ENCODE measurements at places on chromosomes 3 and 15.

DNA sequence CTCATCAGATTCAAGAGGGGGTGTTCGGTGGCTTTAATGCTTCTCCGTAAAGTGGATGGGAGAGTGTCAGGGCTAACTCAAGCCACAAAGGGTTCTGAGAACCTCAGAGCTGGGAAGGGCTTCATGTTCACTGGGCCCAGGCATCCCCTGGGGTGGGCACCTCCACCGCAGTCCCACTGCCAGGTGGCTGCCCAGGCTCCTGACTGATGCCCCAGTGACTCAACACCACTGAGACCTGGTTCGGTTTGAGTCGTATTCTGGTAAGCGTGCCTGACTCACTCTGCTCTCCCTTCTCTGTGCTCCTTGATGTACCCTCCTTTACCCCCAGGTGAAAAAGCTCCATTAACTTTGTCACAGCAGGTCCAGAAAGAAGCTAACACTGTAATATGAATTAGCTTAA, 304.6 kb downstream of the RPLP1 start:
- no peak overlapping the region for H3K27ac ChIP-seq
- H3K27me3 ChIP-seq: no peaks in the 10 kb centered on the region
- no peak for DNase-seq
- H3K36me3 ChIP-seq: no peaks in the 10 kb centered on the region
- no peak overlapping the region for H3K4me3 ChIP-seq

DNA sequence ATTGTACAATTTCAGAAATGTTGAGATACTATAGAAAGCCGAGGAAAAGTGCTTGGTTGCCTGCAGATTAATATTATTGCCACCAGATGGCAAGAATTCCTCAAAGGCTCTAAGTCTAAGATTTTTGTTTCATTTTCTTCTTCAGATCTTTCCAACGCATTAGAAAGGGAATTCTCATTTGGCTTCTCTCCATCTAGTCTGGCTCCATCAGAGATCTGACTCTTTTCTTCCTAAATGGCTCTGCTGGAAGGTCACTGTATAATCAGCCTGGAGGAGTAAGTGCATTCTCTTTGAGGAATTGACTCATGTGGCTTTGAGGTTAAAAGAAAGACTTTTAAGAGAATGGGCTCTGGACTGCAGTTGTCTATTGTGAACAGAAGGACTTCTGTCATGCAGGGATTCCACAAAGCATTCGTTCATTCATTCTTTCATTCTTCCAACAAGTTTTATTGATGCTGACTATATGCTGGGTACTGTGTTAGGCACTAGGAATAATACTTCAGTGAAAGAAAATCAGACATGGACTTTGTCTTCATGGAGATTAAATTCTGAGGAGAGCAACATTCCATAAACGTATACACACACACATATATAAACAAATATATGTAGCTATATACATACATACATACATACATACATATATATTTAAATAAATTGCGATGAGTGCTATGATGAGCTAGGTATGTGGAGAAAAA, 55.3 kb downstream of the SLC28A2 start:
- H3K4me3 ChIP-seq: no peak overlapping the region
- no peaks in the 10 kb centered on the region for H3K4me1 ChIP-seq
- DNase-seq: peak; percentile 42
- no peaks in the 10 kb centered on the region for H3K36me3 ChIP-seq
- H3K27ac ChIP-seq: no peak overlapping the region
- no peaks in the 10 kb centered on the region for H3K27me3 ChIP-seq

DNA sequence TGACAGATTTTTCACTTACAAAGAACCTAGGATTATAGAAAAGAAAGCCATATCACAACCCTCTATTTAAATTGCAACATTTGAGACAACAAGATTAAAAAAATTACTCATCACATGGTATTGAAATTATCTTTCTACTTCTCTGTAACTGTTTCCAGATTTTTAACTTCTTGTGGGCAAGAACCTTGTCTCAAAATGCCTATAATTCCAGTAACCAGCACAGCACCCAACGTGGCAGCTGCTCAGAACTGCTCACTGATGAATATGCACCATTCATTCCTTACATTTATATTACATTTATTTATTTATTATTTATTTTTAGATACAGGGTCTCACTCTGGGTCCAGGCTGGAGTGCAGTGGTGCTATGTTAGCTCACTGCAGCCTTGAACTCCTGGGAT, 216.1 kb downstream of the THRB start:
- no peak for DNase-seq
- no peak overlapping the region for H3K27ac ChIP-seq
- no peaks in the 10 kb centered on the region for H3K36me3 ChIP-seq
- no peaks in the 10 kb centered on the region for H3K27me3 ChIP-seq
- no peak overlapping the region for H3K4me3 ChIP-seq
- H3K4me1 ChIP-seq: no peaks in the 10 kb centered on the region

- no peaks in the 10 kb centered on the region for H3K36me3 ChIP-seq
- no peaks in the 10 kb centered on the region for H3K27me3 ChIP-seq
- H3K4me1 ChIP-seq: peaks cover 29% of the 10 kb centered on the region
- no peak overlapping the region for H3K4me3 ChIP-seq
- H3K27ac ChIP-seq: peak overlapping the region; percentile 94
- no peak for DNase-seq
Observed at GRCh38 chr3:13018561-13019242, 54.5 kb downstream of the IQSEC1 start.

DNA sequence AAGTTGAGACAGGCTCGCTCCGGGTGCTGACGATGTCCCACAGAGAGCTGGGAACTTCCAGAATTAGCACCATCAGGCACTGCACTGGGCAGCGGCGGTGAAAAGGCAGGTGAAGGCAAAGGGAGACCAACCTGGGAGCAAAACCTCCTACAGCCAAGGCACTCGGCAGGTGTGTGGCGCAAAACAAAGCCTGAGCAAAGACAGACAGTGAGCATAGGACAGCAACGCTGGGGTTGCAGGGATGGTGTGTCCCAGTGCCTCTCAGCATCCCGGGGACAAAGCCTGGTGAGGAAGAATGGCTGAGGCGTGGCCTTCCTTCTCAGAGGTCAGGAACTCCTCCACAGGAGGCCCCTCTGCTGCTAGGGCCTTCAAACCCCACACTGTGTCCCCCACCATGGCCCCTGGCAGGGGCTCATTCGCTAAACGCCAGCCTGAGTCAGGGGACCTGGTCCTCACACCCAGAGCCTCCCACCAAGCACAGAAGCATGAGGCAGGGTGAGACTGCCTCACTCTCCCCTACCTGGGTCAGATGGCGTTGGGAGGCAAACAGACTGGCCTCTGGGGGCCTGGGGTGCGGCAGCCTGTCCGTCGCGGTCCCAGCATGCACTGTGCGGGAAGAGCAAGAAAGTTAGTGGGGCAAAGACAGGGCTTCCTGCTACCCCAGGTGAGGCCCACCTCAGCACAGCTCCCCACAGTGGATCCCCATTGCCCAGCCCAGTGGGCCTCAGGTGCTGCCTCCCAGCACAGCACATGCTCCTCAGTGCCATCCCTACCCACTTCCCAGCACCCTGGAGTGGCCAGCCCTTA, 44.1 kb upstream of the LINGO1 start:
- H3K36me3 ChIP-seq: no peaks in the 10 kb centered on the region
- no peak overlapping the region for H3K4me3 ChIP-seq
- no peaks in the 10 kb centered on the region for H3K4me1 ChIP-seq
- H3K27me3 ChIP-seq: peaks cover 22% of the 10 kb centered on the region

DNA sequence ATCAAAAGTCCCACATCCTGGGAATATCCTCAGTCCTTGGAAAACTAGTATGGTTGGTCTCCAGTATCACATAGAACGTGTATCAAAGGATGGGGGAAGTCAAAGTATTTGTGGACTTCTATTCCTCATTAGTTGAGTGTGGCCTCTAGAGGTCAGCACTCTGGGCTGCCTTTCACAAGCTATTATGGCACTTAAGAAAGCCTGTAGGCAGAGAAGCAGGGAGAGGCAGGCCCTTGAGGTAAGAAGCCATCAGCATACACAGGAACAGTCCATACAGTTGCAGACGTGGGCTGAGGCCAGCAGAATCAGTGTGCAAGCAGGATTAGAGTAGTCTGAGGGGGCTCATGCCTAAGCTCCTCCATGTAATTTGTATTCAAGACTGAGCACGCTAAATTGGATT, 341.7 kb downstream of the CLSTN2 start:
- no peak overlapping the region for H3K4me3 ChIP-seq
- no peaks in the 10 kb centered on the region for H3K36me3 ChIP-seq
- no peaks in the 10 kb centered on the region for H3K4me1 ChIP-seq
- no peak for DNase-seq
- no peak overlapping the region for H3K27ac ChIP-seq
- H3K27me3 ChIP-seq: no peaks in the 10 kb centered on the region

GRCh38 chr15:53910236-53910849, 67.9 kb upstream of the UNC13C start:
- H3K36me3 ChIP-seq: no peaks in the 10 kb centered on the region
- H3K27ac ChIP-seq: no peak overlapping the region
- peaks cover 4% of the 10 kb centered on the region for H3K4me1 ChIP-seq
- DNase-seq: no peak
- H3K4me3 ChIP-seq: no peak overlapping the region
- no peaks in the 10 kb centered on the region for H3K27me3 ChIP-seq

DNA sequence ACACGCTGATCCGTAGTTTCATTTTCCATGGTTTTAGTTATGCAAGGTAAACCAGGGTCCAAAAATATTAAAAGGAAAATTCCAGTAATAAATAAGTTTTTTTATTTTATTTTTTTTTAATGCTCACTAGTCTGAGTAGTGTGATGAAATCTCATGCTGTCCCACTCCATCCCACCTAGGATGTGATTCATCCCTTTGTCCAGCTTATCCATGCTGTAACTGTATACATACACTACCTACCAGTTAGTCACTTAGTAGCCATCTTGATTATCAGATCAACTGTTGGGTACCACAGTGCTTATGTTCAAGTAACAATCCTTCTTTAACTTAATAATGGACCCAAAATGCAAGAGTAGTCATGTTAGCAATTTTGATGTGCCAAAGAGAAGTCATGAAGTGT, 75.2 kb downstream of the ESYT3 start:
- no peak overlapping the region for H3K4me3 ChIP-seq
- no peaks in the 10 kb centered on the region for H3K36me3 ChIP-seq
- peaks cover 3% of the 10 kb centered on the region for H3K4me1 ChIP-seq

DNA sequence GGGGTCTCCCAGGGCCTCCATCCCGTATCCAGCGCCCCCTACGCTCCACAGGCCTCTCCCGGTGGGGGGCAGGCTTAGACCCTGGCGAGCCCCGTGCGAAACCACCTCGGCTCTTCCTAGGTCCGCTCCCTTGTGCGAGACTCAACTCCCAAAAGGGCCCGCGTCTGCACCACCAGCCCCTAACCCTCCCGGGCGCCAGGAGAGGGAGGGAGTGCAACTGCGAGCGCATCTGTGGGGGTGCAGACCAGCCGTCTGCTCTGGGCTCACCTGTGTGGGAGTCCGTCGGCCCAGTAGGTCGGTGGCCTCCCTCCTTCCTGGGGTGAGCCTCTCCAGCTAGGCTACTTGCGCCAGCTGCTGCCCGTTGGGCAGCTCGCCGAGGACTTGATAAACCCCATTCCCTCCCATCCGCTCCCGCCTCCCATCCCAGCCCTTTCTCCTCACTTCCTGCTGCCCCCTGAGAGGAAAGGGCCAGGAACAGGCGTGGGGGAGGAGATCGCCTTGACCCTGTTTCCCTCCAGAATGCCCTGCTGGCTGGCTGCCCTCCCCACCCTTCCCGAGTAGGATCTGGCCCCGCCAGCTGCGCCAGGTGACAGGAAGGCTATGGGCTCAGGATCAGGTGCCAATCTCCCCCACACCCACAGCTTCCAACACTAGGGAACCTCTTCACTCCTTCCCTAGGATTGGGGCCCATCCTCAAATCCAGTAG, at the start of gene HYAL2:
Gene HYAL2 (minus strand): TSS at position 360 of the 706 bp plus-strand sequence. CDS start 2,256 bp downstream, outside the sequence.
- no peak for DNase-seq
- no peaks in the 10 kb centered on the region for H3K4me1 ChIP-seq
- peak within 1 kb of the TSS; percentile 92 for H3K4me3 ChIP-seq
- no peaks in the 10 kb centered on the region for H3K27me3 ChIP-seq
- H3K36me3 ChIP-seq: peaks cover 8% of the 10 kb centered on the region

DNA sequence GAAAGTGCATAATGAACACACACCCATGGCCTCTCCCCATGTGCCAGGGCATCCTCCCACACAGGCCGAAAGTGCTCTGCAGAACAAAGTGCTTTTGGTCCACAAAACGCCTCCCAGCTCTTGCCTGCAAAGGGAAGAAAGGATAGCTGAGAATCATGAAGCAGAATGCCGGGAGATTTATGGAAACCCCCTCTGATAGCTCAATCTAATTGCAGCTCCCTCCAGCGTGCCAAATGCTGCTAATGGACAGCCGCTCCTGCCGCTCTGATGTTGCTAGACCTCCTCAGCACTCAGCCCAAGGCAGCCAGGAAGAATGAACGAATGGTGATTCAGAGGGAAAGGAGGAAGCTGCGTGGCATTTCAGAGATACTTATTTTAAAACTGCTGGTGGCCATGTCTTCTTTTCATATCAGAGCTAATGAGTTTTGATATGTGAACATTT, 145.3 kb downstream of the TJP1 start:
- H3K36me3 ChIP-seq: no peaks in the 10 kb centered on the region
- no peaks in the 10 kb centered on the region for H3K27me3 ChIP-seq
- H3K27ac ChIP-seq: peak overlapping the region; percentile 65

DNA sequence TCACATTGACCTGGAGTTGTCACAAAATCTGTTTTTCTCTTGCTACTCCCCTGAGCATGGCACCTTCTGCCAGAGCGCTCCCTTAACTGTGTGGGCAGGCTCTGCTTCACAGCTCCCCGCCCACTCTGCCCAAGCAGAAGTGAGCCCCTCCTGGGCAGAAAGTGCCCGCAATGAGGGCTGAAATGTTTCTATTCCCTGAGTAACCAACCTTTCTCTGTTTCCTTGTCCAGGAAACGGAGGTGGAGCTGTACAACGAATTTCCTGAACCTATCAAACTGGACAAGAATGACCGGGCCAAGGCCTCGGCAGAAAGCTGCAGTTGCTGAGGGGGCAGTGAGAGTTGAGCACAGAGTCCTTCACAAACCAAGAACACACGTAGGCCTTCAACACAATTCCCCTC, 66.3 kb upstream of the ACAD9 start:
- H3K4me1 ChIP-seq: no peaks in the 10 kb centered on the region
- DNase-seq: no peak
- no peaks in the 10 kb centered on the region for H3K27me3 ChIP-seq
- H3K4me3 ChIP-seq: no peak overlapping the region
- H3K27ac ChIP-seq: no peak overlapping the region
- H3K36me3 ChIP-seq: peaks cover 45% of the 10 kb centered on the region

- no peaks in the 10 kb centered on the region for H3K27me3 ChIP-seq
- no peak overlapping the region for H3K4me3 ChIP-seq
- peaks cover 60% of the 10 kb centered on the region for H3K36me3 ChIP-seq
- H3K4me1 ChIP-seq: no peaks in the 10 kb centered on the region
- H3K27ac ChIP-seq: no peak overlapping the region
Observed at GRCh38 chr3:52568069-52568468, 31.7 kb downstream of the UQCC5 start.

DNA sequence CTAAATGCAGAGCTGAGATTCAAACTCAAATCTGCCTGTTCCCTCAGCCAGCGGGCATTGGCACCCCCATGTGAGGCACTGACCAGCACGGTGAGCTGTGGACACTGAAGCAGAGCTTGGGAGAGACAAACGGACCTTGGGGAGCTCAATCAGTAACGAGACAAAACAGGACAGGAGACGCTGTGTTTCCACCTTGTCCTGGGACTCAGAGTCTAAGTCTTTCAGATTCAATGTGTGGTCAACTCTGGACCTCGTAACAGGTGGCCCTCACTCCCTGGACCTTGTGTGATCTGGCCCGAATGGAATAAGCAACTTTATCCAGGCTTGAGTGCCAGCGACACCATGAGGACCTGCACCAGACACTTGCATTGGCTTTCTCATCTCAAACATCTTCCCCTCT, 232.5 kb downstream of the UACA start:
- DNase-seq: no peak
- no peak overlapping the region for H3K27ac ChIP-seq
- no peaks in the 10 kb centered on the region for H3K27me3 ChIP-seq
- no peaks in the 10 kb centered on the region for H3K36me3 ChIP-seq
- no peak overlapping the region for H3K4me3 ChIP-seq
